ENCODE measurements at places on chromosomes 11 and 22. TPM values are rescaled to one million over a fixed set of nuclear protein-coding genes. Genes with fewer than 3 reads are reported as not detected.

OR51B5 gene
- not detected for total RNA-seq

A4GALT gene
- 41.2 TPM for total RNA-seq

C11orf97 gene
- not detected for total RNA-seq

SLC22A8 gene
- total RNA-seq, result not detected

OR4C16 gene
- not detected for total RNA-seq

SLC22A6 gene
- not detected for total RNA-seq

GRM5 gene
- under 0.01 TPM for total RNA-seq

TSPAN18 gene
- total RNA-seq, result not detected

CTNND1 gene
- 81.6 TPM for total RNA-seq

PLA2G6 gene
- total RNA-seq, result 14.1 TPM

CHID1 gene
- total RNA-seq, result 42.8 TPM

C11orf86 gene
- not detected for total RNA-seq

CDC42EP1 gene
- 26.5 TPM for total RNA-seq

CDC42BPG gene
- under 0.01 TPM for total RNA-seq

MYO18B gene
- total RNA-seq, result not detected

OR8G1 gene
- not detected for total RNA-seq

HTR3A gene
- not detected for total RNA-seq

SHISAL1 gene
- 1.4 TPM for total RNA-seq

NLRP10 gene
- total RNA-seq, result 1.8 TPM

POTEH gene
- total RNA-seq, result not detected

C11orf65 gene
- 0.39 TPM for total RNA-seq

GUCY1A2 gene
- 8.2 TPM for total RNA-seq

OTOG gene
- total RNA-seq, result not detected

TMPRSS4 gene
- not detected for total RNA-seq

MIAT gene
- total RNA-seq, result 0.37 TPM

OR8D1 gene
- not detected for total RNA-seq

QSER1 gene
- total RNA-seq, result 33.0 TPM

FOLR3 gene
- total RNA-seq, result 1.1 TPM

ADM2 gene
- total RNA-seq, result 0.39 TPM

FOLH1 gene
- 0.73 TPM for total RNA-seq

CENPM gene
- total RNA-seq, result 26.5 TPM

BATF2 gene
- 0.37 TPM for total RNA-seq

TECTA gene
- 0.73 TPM for total RNA-seq

SHANK2 gene
- 2.0 TPM for total RNA-seq

NRGN gene
- total RNA-seq, result 1.4 TPM

OR51A2 gene
- total RNA-seq, result not detected

TIGD3 gene
- total RNA-seq, result under 0.01 TPM

CSNK2A3 gene
- total RNA-seq, result 2.9 TPM

LTBP3 gene
- 24.6 TPM for total RNA-seq

ASPHD2 gene
- total RNA-seq, result 0.73 TPM

TRPC6 gene
- total RNA-seq, result under 0.01 TPM

ANGPTL5 gene
- total RNA-seq, result 0.39 TPM

KRTAP5-7 gene
- total RNA-seq, result not detected
